CD4-positive, alpha-beta T cell treated with Interleukin-21 for 1 hour (primary cell): ENCODE measurements at places on chromosomes 12 and 14.

GRCh38 chr12:109209082-109209481 lies 92.7 kb downstream of the ACACB start:
- no peak for DNase-seq

GRCh38 chr14:36161776-36162175 lies 14.7 kb downstream of the PTCSC3 start:
- DNase-seq: no peak

GRCh38 chr14:27886256-27886655 lies 880.3 kb upstream of the FOXG1 start:
- DNase-seq: no peak

- DNase-seq: no peak
These were observed 38.8 kb downstream of the MMAB start for GRCh38 chr12:109534456-109534855.

GRCh38 chr14:79825046-79825521 lies 386.2 kb downstream of the DIO2 start:
- no peak for DNase-seq

- DNase-seq: no peak
These were observed 727.6 kb upstream of the TMEM132C start for GRCh38 chr12:127539226-127539858.

DNA sequence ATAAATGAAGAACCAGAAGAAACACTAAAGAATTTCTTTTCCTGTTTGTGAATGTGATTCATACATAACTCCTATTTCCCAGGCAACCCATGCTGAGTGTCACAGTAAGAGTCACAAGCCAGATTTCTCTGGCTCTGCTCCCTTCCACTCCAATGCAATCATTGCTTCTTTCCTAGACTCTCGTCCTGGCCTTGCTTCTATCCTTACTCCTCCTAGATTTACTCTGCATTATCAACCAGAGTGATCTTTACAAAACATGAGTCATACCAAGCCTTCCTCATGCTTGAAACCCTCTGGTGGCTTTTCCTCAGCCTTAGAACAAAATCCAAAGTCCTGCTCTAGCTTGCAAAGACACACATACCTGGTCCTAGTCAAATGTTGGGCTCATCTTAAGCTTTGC lies 13.3 kb downstream of the IL22 start:
- DNase-seq: no peak

DNA sequence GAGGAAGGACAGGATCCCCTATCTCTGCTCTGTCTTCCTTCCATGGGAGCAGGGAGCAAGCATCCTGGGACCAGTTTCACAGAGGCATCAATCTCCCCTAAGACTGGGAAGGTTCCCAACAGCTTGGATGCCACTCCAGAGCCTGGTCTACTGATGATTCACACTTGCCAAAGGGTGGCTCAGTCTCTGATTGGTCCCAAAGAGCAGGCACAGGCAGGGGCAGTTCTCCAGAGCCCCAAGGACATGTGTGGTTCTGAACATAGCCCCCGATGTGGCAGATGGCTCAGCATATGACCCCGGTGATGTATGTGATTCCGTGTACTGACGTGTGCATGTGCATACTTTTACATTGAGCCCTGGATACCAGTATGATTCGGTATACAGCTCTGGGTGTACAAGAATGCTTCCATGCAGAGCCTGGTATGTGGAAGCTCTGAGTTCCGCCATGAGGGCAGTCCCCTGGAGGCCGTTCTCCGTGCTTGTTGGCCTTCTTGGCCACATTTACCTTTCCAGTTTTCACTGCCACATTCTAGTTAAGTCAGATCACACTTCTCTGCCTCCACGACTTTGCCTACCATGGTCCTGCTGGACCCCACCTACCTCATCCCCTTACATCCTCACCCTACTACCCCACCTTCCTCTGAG lies 21.2 kb downstream of the ITGA7 start:
- no peak for DNase-seq

DNA sequence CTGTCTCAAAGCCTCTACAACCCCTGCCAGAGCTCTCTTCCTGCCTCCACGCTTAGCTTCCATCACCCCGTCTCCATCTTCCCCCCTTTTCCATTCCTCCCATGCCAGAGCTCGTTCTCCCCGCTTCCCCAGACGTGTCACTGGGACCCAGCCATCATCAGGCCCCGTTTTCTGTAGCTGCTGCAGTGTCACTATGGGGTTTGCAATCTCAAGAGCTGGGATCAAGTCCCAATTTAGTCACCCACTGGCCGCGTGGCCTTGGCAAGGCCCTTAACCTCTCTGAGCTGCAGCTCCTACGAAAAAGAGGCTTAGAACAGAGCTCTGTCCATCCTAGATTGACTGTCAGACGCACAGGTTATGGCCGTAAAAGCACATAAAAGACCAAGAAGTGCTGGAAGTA lies 901 bp upstream of the FAIM2 start:
- DNase-seq: no peak

- DNase-seq: no peak
These were observed 24.6 kb upstream of the APOF start for GRCh38 chr12:56387152-56387736.

DNA sequence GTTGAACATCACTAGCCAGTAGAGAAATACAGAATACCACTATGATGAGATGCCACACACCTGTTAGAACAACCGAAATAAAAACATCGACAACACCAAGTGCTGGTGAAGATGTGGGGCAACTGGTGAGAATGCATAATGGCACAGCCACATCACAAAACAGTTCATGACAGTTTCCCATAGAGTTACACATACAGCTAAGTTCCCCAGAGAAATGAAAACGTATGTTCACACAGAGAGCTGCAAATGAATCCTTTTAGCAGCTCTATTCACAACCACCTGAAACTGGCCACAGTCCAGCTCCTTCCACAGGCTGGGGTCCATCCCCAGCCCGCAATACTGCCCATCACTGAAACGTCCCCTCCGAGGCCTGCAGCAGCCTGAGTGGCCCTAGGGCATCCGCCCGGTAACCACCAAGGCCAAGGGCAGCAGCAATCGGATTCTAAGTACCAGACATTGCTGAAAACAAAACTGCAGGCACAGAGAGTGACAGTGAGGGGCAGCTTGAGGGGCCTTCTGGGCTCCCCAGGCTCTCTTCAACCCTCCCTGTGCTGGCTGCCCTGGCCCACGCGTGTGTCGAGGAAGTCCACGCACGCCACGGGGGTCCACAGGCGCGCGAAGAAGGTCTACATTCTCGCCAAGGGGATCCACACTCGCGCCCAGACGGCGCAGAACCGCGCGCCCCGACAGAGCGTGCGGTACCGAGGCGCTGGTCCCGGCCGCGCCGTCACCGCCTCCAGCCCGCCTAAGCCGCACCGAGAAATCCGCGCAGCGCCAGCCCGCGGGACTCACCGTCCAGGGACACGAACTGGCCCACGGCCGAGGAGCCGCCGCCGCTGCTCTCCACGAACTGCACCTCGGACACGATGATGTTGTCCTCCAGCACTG lies 903 bp downstream of the BRF1 start:
- DNase-seq: peak; percentile 14

- DNase-seq: no peak
These were observed 37.3 kb upstream of the TRHDE start for GRCh38 chr12:72234886-72235285.

- no peak for DNase-seq
These were observed 12.4 kb upstream of the NFYB start for GRCh38 chr12:104150416-104150815.

- peak; percentile 11 for DNase-seq
These were observed 133.4 kb downstream of the KICS2 start for GRCh38 chr12:64088431-64089349.

DNA sequence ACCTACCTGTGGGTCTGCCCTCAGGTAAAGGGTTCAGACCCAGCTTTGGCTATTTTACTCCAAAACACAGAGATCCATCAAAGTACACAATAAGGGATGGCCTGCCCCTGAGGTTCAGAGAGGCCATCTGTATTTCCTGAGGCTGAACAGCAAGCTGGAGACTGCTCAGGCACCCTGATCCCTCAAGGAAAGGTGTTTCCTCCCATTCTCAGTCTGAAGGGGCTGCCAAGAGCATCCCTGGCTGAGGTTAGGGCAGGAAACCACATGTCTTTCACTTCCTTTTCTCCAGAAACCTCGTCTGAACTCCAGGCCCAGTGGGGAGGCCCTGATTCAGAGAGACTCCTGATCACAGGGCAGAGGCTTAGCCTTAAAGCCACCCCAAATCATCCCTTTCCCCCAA lies 1.5 kb downstream of the RILPL1 start:
- DNase-seq: no peak

DNA sequence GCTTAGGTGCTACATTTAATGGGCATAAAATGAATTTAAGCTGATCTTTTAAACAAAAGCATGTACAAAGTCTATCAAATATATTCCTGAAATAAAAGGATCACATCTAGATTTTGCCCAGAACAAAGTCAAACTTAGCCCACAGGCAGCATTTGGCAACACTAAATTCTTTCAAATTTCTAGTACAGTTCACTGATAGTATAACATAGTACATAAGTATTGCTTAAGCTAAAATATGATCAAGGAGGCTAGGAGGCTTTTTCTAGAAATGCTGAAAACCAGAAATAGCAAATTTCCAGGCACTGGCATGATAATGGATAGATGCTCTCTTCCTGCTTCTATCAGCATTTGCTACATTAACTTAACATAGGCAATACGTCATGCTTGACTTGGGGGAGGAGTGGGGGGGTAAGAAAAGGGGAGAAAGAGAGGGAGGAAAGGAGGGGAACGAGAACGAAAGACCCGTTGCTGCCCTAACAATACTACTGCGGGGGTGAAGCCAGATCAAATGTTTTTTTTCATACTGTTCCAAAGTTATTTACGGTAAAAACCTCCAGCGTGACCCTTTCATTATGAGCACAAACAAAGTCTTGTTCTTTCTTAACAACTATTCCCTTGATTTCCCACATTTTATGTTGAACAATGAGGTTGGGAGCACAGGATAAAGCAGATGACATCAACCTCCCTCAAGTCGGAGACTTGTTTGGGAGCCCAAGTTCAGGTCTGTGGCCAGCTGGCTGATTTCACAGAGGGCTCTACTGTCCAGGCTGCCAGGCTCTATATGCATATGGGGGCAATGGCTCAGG lies 10.6 kb downstream of the TMED10 start:
- DNase-seq: no peak

DNA sequence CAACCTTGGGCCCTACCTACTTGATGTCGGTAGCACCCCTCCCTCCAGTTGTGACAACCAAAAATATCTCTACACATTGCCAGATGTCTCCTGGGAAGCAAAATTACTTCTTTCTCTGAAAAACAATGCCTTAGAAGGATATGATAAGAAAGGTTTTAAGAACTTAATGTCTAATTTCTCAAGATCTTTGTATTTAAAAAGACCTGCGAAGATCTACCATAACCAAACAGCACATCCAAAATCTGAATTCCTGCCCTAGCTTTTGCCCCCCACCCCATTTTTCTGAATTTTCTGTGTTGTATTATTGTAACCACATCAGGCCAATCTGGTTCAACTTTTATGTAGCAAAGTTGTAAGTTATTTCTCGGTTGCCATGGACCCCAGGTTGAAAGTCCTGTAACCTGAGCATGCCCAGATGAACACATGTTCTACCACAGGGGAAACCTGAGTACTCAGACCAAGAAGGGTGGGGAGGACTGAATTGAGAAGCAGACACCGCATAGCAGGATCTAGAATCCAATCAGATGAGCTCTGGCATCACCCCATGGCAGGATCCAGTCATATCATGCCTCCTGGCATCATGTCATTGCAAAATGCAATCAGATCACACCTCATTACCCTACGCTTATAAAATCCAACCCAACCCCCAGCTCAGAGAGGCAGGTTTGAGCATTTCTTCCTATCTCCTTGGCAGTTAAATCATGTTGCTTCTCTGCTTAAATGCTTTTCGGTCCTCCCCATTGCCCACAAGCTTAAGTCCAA lies 8.7 kb downstream of the TMEM253 start:
- no peak for DNase-seq

GRCh38 chr12:144650-145284 lies 69.2 kb downstream of the SLC6A12 start:
- DNase-seq: no peak

- DNase-seq: peak; percentile 17
These were observed 502.6 kb downstream of the FUT8 start for GRCh38 chr14:65915125-65915524.
